ENCODE measurements at places on chromosomes 3 and 15.

- DNase-seq = no peak
Observed at GRCh38 chr15:41804361-41804760, 23.5 kb upstream of the JMJD7 start.

GRCh38 chr15:91853511-91853947 is at the start of gene SLCO3A1:
SLCO3A1 (plus strand) TSS chr15:91853708.
- no peak for DNase-seq

- DNase-seq = no peak
Observed at GRCh38 chr3:33941804-33942203, 143.4 kb downstream of the PDCD6IP start.

GRCh38 chr3:134153761-134154160 is 96.9 kb downstream of the RYK start:
- no peak for DNase-seq

GRCh38 chr3:18572809-18573208 is 147.7 kb upstream of the SATB1 start:
- no peak for DNase-seq

- no peak for DNase-seq
Observed at GRCh38 chr3:69494185-69494584, 108.3 kb upstream of the FRMD4B start.

- no peak for DNase-seq
Observed at GRCh38 chr3:66465587-66465986, 35.2 kb downstream of the LRIG1 start.

DNA sequence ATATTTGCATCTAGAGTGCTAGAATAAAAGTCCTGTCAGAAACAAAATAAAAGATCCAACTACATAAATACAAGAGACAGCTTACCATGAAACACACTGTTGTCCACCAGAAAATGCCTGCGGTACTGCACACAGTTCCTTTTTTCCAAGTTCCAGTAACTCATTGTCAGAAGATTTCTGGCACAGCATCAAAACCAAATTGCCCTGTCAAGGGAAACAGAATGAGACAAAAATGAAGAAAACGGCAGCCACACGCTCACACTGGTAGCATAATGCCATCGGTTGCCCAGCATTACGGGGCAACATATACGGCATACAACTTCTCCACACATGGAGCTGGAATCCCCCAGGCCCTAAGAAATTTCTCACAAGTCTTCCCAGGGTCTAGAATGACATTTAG is 40.8 kb downstream of the PLCH1 start:
- no peak for DNase-seq
